ENCODE measurements at places on chromosomes 3 and 15.
A peak's percentile ranks its signal among the peaks of the same experiment; 100 is the strongest.

GRCh38 chr3:98532275-98532637, 478 bp downstream of the GPR15 start:
- no peak for DNase-seq

- DNase-seq = no peak
Observed at GRCh38 chr3:105465251-105465853, 98.6 kb downstream of the ALCAM start.

GRCh38 chr3:15014606-15015328, 50.3 kb downstream of the MRPS25 start:
- no peak for DNase-seq

DNA sequence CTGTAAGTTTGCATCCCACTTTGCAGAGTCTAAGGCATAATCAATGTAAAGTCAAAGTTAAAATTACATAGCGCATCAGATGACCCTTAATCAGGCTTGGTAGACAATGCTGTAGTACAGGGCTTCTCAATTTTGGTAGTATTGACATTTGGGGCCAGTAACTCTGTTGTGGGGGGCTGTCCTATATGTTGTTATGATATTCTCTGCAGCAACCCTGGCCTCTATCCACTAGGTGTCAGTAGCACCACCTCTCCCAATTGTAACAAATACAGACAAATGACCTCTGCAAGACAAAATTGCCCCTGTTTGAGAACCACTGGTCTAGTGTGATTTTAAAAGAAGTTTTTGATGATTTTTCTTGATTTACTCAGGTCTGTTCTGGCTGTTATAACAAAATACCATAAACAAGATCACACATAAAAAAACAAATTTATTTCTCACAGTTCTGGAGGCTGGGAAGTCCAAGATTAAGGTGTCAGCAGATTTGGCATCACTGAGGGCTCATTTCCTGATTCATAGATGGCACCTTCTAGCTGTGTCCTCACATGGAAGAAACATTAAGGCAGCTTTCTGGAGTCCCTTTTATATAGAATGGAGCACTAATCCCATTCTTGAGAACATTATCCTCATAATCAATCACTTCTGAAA, 37.6 kb upstream of the SLC9A9 start:
- peak; percentile 3 for DNase-seq

DNA sequence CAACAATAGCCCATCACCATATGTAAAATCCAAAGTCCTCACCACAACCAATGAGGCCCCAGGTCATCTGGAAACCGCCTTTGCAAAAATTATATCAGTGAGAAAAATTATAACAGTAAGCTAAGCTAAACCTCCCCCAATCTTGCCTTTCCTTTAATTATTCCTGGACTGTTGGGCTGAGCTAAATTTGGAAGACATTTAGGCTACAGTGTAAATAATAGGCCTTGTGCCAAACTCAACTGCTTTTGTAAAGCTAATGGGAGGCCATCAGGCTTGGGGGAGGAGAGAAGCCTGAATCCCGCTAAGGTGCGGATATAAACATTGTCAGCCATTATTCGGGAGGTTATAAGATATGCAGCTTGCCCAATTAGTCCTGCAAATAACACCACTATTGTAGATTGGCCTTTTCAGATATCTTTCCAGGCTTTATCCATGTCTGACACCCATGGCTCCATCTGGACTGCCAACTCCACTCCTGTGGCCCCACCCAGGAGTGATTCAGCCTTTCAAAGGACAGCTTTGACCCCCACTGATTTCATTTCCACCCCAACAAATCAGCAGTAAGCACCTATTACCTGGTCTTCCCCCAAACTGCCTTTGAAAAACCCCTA, 53.0 kb upstream of the CA12 start:
- no peak for DNase-seq

GRCh38 chr3:94024385-94024784, 4.0 kb downstream of the STX19 start:
- DNase-seq = no peak

DNA sequence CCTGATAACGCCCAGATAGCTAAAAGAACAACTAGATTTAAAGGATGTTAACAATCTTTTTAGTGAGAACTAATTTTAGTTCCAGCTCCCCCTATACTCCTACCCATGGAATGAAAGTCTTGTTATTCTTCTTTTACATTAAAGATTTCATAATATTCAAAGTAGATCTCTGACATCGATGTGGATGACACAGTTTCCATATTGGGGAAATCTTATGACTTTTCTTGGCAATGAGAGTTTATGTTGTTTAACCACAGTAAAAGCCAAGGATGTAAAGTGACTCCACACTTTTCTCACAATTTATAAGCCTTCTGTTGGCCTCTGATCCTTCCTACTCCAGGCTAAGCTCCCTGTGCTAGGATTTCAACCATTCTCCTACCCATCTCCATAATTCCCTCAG, 332.6 kb upstream of the KCNMB2 start:
- DNase-seq = no peak

DNA sequence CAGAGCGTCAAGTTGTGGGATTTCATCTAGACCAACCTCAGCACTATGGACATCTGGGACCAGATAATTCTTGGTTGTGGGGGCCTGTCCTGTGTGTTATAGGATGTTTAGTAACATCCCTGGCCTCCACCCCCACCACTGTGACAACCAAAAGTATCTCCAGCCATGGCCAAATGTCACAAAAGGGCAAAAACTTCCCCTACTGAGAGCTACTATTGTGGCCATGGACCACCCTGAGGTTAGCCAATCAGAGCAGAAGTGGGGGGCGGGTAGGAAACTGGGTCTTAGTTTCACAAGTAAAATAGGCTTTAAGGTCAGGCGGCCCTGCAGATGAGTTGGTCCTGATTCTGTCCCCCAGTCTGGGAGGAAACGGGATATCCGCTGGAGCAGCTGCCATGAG, 25.4 kb downstream of the KIF7 start:
- DNase-seq = no peak

GRCh38 chr3:114151091-114151490, 27.8 kb downstream of the DRD3 start:
- DNase-seq = no peak

- DNase-seq = no peak
Observed at GRCh38 chr3:138688871-138689299, 80.3 kb downstream of the FAIM start.

DNA sequence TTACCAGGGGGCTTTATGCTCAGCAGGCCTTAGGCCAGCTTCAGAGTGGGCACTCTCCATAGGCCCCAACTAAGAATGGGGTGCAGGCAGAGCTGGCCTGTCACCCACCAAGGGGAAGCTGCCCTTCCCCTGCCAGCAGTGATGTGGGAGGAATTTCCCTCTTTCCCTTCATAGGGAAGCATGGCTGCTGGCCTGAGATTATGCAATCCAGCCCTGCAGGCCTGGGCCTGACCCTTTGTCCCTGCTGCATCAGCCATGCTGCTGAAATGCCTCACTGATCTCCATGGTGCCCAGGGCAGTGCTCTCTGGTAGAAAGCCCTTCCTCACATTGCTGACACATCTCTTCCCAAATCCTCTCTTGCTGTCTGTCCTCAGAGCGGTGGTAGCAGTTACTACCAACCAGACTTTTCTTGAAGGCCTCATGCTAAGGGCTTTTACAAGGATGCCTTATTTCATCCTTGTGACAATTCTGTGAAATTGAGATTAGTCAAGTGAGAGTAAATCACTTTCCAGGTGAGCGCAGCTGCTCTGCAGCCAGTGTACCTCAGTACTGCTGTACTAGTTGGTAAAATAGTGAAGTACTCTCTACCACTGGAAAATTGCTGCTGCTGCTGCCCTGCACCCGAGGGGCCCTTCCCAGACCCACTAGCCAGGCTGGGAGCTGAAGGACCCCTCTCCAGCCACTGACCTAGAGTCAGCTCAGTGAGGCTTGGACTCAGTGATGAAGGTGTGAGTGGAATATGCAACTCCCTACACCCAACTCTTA, 33.8 kb downstream of the MRAS start:
- no peak for DNase-seq

GRCh38 chr3:124057420-124057819, 65.5 kb upstream of the ROPN1 start:
- no peak for DNase-seq

DNA sequence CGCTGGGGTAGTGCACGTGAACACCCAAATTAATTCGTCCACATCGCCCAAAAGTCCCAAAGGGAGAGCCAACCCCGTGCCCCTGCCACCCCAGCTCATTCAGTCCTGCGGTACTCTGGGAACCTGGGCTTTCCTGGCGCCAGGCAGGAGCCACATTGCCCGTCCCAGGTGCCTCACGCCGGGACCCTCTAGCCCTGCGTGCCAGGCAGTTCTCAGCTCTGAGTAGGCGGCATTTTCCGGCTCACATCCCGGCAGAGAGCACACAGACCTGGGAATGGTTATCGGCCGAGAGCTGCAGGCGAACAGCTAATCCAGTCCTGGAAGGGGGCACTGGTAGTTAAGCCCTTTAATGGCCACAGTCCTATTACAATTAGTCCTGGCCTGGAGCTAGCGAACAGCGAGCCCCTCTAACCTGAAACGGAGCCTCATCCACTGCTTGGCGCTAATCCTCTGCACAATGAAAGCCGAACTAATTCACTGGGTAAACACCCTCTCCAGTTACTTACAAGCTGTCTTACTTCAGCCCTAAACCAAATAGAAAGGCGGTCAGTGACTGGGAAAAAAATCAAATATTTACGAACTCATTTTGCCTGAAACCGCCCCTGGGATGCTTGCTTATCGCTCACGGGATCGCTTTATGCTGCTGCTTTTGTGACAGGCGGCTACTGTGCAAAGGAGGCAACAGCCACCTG, 254.6 kb upstream of the SOX14 start:
- no peak for DNase-seq

GRCh38 chr3:73259291-73259690, 197.8 kb downstream of the EBLN2 start:
- no peak for DNase-seq

GRCh38 chr3:88879905-88880304, 227.5 kb upstream of the EPHA3 start:
- DNase-seq = no peak

GRCh38 chr15:76070192-76070591, 10.4 kb downstream of the TMEM266 start:
- DNase-seq = no peak

- DNase-seq = no peak
Observed at GRCh38 chr3:129530251-129530791, 1.9 kb downstream of the RHO start.

GRCh38 chr15:82307714-82308081, 41.6 kb downstream of the GOLGA6L10 start:
- DNase-seq = no peak

- DNase-seq = no peak
Observed at GRCh38 chr3:101695779-101696372, 9.4 kb upstream of the RPL24 start.

- no peak for DNase-seq
Observed at GRCh38 chr3:59277816-59278215, 228.0 kb upstream of the CFAP20DC start.

DNA sequence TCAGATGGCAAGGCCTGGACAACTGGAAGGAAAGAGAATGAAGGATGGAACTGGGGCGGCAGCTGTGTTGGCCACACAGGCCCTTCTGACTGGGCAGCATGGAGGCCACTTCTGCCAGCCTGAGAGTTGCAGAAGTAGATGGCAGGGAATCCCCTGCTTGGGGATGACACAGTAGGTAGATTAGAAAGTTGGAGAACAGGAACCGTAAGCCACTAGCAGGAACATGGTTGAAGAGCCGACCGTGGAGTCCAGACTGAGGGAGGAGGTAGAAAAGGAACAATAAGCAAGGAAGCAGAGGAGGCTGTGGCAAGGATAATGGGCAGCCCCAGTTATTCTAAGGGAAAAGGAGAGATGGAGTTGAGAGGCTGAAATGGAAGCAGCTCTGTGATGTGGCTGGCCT, 26.4 kb upstream of the ZNF774 start:
- DNase-seq = no peak

DNA sequence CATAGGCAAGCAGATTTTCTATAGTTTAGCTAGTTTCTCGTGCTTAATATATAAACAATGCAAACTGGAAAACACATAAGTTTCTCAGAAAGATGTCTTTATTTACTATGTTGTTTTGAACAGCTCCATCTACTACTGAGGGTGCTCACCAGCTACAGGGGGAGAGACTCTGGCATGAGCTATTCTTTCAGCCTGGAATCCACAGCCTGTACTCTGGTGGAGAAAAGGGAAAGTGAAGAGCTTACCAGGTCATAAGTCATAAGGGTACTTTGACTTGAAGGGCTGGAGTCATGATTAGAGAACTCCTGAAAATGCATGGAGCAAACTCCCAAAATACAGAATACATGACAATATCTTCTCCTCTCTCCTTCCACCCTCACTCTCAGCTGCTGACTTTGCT, 4.4 kb upstream of the AVEN start:
- DNase-seq = no peak

DNA sequence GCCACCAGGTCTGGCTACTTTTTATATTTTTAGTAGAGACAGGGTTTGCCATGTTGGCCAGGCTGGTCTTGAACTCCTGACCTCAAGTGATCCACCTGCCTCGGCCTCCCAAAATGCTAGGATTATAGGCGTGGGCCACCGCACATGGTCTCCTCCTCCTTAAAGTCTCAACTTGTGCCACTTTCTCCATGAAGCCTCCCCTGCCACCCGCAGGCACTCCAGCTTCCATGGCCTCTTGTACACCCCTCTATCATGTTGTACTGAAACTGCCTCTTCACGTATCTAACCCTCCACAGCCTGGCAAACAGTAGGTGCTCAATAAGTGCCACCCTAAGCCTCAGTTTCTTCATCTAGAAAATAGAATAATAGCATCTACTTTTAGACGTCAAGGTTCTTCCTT, 39.9 kb downstream of the ISG20 start:
- DNase-seq = no peak

DNA sequence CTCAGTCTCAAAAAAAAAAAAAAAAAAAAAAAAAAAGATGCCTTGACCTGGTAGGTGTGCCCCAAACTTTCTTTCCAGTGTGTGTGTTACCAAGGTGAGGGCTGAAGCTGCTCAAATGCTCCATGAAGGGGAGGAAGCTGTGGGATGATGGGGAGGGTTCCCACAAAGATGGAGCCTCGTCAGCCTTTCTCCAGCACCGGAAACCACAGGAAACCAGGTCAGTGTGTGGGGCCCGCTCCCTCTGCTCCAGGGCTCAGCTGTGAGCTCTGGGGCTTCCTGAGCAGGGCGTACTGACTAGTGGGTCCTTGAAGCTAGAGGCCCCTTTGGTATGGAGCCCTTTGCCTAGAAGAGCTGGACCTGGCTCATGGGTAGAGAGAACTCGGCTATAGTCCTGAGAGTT, 681 bp upstream of the IL17RE start:
- DNase-seq = no peak

Data from activated T-cell treated with anti-CD3 and anti-CD28 coated beads for 24 hours (primary cell).